ENCODE measurements at places on chromosomes 3 and 15.

GRCh38 chr3:61718565-61718964 lies 157.2 kb downstream of the PTPRG start:
- DNase-seq: no peak

DNA sequence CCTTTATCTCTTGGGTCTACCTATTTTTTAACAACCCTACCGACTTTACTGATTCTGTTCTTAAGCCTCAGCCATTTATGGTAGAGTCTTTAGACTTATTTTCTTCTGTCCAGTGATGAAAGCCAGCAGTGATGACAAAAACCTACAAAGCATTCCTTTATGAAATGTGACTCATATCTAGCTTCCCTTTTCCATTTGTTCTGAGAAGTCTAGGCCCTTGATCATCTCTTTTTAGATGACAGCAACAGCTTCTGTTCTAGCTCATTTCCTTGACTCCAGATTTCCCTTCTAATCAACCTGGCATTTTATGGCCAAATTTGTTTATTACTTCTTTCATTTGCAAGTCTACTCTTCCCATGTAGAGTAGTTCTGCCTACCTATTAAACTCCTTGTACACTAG lies 36.1 kb downstream of the CFAP44 start:
- no peak for DNase-seq

- no peak for DNase-seq
Measured at GRCh38 chr3:100097919-100098783, 16.1 kb downstream of the FILIP1L start.

- DNase-seq: no peak
Measured at GRCh38 chr3:87132801-87133200, 94.3 kb upstream of the CHMP2B start.
